ENCODE measurements at places on chromosomes 11 and 22.

GRCh38 chr22:39808081-39808480, 85.5 kb downstream of the ENTHD1 start:
- DNase-seq = no peak

DNA sequence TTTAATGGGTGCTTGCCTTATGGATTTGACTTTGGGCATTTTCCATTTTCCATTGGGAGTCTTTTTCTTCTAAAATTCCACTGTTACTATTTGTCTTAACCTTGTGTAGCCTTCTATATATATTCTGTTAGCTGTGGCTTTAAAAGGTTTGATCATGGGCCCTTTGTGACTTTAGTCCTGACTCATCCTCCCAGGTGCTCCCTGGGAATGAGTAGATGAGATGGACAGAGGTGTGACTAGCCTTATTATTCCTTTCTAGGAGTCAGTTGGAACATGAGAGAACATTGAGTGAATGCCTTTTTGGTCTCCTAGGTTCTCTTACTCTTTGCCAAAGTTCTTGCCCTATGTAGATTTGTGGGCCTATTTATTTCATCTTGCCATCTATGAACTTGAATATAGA, 39.0 kb downstream of the DDX10 start:
- DNase-seq = no peak

DNA sequence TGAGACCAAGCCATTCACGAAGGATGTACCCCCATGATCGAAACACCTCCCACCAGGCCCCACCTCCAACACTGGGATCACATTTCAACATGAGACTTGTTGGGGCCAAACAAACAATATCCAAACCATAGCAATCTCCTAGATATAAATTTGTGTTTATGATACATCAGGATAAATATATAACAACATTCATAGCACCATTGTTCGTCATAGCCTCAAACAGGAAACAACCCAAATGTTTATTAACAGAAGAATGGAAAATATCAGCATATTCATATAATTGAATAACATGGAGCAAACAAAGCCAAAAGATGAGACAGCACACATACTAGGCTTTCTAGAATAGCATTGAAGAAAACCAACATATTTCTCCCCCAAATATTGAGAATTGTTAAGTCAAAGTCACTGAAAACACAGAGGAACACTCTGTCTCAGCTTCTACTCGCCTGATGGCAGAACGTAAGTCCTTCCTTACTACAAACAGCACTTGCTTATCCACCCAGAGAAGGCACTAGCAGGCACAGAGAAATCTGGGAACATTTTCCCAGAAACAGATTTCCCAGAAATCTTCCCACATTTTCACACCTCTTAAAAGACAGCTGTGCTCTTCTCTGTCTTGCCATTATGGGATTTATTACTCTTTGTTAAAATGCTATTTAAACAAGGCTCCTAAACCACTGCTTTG, 8.1 kb upstream of the GDPD4 start:
- DNase-seq = no peak

DNA sequence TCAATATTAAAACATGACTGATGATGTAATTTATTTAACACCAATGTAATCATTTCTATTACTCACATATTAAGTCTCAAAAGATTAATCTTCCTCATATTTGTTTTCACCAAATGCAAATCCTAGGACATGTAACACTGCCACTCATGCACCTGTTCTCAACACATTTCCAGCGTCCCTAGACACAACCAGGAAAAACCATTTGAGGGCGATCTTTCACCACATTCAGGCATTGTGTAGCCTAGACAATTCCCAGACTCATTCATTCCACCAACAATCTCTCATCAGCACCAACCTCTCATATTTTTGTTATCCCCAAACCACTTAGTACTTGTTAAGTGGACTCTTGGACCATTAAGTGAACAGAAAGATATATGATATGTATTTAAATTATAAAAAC, 66.1 kb downstream of the SLC36A4 start:
- no peak for DNase-seq
